G401 (cell line): ENCODE measurements at places on chromosomes 11 and 22.

- DNase-seq: no peak
Measured at GRCh38 chr22:46686221-46687047, 51.6 kb downstream of the CERK start.

- DNase-seq: no peak
Measured at GRCh38 chr11:75588051-75588481, 26.0 kb downstream of the SERPINH1 start.

GRCh38 chr11:70435361-70435760 is 37.0 kb downstream of the CTTN start:
- no peak for DNase-seq

DNA sequence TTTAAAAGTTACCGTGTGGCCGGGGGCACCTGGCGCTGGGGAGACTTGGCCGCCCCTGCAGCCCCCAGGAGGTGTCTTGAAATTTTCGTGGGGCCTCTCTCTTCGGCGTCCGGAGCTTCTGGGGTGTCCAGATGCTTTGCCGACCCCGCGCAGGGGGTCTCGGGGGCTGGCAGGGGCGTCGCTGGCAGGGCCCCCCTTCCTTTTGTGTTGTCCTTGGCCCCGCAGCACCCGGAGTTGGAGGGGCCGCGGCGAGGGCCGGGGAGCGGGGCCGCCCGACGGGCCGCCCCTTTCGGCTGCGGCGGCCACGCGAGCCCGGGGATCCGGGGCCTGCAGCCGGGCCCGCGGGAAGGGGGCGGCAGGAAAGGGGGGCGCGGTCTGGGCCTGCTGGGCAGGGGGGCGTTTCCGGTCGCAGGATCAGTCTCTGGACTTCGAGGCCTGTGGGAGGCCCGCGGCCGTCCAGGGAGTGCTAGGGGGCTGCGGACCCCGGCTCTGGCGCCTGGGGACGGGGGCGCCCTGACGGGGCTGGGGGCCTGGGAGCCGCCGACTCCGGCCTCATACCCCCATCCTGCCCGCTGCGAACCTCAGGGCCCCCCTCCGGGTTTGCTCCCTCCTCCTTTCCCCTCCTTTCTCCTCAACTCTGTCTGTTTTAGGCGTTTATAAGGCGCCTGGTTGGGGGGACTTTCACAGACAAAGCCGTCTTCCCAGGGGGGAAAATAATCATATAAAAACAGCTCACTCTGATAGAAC is 869 bp downstream of the ZC3H7B start:
- no peak for DNase-seq
